Upper lobe of left lung (tissue), 6 donors: ENCODE measurements at places on chromosomes 4 and X.

GRCh38 chrX:31212856-31213748, 141.3 kb upstream of the FTHL17 start:
- H3K36me3 ChIP-seq, result no peaks in the 10 kb centered on the region
- H3K4me3 ChIP-seq, result no peak overlapping the region
- H3K4me1 ChIP-seq, result peaks cover 3% of the 10 kb centered on the region
- DNase-seq, result no peak

- H3K27me3 ChIP-seq, result no peaks in the 10 kb centered on the region
- no peak for DNase-seq
- H3K4me1 ChIP-seq, result no peaks in the 10 kb centered on the region
- no peak overlapping the region for H3K27ac ChIP-seq
- no peak overlapping the region for H3K4me3 ChIP-seq
Measured at GRCh38 chr4:157294575-157294974, 74.0 kb downstream of the GRIA2 start.

DNA sequence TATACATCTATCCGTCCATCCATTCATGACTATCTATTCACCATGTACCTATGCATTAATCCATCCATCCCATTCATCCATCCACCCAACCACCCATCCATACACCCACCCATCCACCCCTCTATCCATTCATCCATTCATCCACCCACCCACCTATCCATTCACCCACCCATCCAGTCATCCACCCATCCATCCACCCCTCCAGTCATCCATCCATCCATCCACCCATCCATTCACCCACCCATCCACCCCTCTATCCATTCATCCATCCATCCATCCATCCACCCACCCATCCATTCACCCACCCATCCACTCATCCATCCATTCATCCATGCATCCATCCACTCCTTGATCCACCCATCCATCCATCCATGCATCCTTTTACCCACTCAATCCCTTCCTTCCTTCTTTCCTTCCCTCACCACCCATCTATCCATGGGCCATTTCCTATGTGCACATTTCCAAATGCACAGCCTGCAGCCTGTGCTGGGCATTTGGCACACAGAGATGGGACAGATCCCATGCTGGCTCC, 100.8 kb upstream of the ADRA2C start:
- no peaks in the 10 kb centered on the region for H3K4me1 ChIP-seq
- no peak for DNase-seq
- no peaks in the 10 kb centered on the region for H3K36me3 ChIP-seq
- H3K27me3 ChIP-seq, result no peaks in the 10 kb centered on the region

GRCh38 chr4:13378973-13379759, 105.0 kb downstream of the RAB28 start:
- no peak overlapping the region for H3K27ac ChIP-seq
- no peaks in the 10 kb centered on the region for H3K36me3 ChIP-seq
- DNase-seq, result no peak
- H3K4me3 ChIP-seq, result no peak overlapping the region
- H3K4me1 ChIP-seq, result no peaks in the 10 kb centered on the region
